Daoy (cell line): ENCODE measurements at places on chromosomes 3 and 15. TPM values are rescaled to one million over a fixed set of nuclear protein-coding genes. Genes with fewer than 3 reads are reported as not detected.

The GABRB3 gene
- total RNA-seq = 3.3 and 6.6 TPM in 2 replicates

The FRMD5 gene
- total RNA-seq = 6.9 and 8.7 TPM in 2 replicates

The PATL2 gene
- 0.11 and 2.9 TPM in 2 replicates for total RNA-seq

DNA sequence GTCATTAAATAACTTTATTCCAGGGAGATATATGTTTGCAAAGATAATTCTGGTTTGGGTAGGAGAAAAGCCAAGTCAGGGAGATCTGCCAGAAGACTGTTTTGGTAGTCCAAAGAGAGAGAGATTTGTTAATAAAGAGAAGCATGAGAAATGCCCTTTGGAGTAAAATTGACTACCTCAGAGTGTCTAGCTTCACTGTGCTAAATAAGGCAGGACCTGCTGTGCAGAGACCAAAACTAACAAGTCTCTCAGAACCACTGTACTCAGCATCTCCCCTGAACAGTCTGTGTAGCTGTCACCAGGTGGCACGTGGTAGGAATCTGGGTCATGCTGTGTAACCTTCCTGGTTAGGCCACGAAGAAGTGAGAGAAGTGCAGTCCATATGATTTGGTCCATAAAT is 31.6 kb upstream of the SLC35G2 start:
- DNase-seq = peak; percentile 36

The PP2D1 gene
- total RNA-seq = not detected in 2 replicates
